GM12864 (cell line): ENCODE measurements at places on chromosomes 6 and 20.
A peak's percentile ranks its signal among the peaks of the same experiment; 100 is the strongest.

DNA sequence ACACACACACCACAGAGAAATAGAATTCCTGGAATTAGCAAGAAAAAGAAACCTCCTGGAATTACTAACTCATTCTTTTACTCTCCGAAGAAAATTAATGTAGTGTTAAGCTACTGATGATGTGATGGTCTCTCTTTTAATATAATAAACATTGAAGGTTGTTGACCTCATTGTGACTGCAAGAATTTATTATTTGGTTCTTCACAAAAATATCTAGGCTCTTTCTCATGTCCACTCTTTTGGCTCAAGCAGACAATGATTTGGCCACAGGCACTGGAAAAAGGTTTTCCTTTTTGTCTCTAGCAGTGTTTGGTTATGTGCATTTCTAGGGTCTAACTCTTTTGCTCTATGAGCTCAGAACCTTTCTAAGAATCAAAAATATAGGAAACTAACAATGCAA is 811.9 kb downstream of the TENT5A start:
- no peak for DNase-seq

DNA sequence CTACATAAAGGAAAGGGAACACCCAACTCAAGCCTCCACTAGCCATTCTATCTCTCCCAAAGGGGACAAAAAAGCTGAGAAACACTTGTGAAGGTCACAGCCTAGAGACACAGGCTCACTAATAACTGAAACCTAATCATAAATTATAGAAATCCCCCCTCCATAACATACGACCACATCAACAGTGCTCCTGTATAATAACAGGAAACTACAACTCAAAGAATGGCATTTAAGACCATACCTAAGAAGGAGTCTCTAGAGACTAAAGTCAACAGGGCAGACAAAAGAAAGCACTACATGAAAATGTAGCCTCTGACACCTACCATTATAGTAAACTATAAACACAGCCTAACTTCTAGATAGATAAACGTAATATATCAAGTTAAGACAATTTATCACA is 82.7 kb downstream of the THEMIS start:
- no peak for DNase-seq

- DNase-seq = no peak
Measured at GRCh38 chr6:56807326-56807988, 147.4 kb upstream of the BEND6 start.

GRCh38 chr6:142207265-142207877 is 60.3 kb downstream of the VTA1 start:
- peak; percentile 13 for DNase-seq

DNA sequence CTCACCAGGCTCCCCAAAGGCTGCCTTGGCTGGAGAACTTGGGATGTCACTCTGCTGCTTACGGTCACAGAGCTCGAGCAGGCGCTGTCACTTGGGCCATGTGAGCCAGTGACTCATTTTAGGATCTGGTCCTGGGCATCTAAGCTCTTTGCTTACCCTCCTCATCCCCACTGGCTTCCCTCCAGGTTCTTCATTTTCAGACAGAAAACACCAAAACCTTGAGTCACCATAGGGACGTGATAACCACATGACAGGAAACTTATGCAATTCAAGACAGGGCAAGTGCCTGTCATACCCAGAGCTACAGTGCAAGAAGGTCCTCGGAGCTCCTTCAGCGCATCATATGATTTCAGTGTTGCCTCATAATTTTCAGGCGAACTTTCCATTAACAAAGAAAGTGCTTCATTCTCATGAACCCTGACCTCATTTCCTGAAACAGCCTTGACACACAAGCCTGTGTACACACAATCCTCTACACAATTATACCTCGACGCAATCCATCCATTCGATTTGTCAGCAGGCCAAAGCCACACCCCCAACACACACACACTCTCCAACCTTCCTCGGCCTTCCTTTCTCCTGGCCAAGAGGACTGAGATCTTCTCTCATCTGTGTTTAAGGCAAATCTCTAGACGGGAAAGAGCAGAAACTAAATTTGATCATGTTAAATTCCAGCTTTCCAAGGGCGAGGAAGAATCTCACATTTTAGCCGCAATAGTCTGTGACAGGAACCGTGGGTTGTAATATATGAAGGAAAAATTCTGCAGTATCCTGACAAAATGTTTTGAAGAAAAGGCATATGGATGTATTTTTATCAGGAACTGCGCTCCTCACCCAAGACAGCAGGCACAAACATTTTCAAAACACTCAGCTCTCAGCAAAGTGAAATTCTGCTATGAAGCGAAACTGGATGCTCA is 25.3 kb downstream of the TBC1D7 start:
- peak; percentile 79 for DNase-seq

DNA sequence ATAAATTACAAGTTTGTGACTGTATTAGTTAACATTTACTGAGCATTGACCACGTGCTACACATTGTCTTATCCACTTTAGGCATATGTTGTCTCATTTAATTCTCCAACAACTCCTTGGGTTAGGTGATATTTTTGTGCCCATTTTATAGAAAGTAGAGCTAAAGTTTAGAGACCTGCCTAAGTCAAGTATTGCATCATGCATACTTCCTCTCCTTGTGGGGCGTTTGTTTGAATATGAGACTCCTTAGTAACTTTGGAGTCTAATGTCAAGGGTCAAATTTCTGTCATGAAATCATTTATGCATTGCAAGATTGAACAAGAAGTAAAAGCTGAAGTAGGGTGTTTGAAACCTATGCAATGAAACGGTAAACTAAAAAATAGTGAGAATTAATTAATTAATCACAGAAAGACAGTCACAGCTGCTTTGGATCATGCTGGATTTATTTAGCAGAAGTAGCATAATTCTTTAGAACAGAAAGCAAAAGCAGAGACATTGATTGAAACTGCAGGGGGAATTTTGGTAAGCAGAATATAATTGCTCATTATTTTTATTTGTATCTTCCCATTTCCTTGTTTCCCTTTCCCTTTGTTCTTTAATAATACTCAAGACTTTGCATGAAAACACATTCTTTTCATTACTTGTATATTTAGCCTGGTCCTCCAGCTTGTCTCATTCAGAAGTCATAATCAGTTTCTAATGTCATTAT is 1374.4 kb upstream of the GJE1 start:
- no peak for DNase-seq
